ENCODE measurements at places on chromosomes 13 and 19.

DNA sequence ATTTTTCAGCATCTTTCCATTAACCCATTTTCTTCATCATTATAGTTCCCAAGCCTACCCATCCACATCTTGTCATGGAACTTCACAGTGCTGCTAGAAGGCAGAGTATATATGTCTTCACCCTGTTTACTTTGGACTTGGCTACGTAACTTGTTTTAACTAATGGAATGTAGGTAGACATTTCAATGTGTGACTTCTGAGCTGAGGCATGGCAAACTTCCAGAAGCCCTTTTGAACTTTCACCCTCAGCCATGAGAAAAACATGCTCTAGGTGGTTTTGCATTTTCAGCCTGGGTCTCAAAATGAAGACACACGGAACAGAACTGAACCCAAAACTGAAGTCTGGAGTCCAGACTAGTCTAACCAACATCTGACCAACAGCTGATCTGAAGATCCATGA, 3.2 kb downstream of the TEX30 start:
- H3K4me1 ChIP-seq, result peaks cover 13% of the 10 kb centered on the region
- no peak overlapping the region for H3K27ac ChIP-seq
- no peaks in the 10 kb centered on the region for H3K27me3 ChIP-seq
- H3K36me3 ChIP-seq, result peaks cover 6% of the 10 kb centered on the region
- no peak for DNase-seq

DNA sequence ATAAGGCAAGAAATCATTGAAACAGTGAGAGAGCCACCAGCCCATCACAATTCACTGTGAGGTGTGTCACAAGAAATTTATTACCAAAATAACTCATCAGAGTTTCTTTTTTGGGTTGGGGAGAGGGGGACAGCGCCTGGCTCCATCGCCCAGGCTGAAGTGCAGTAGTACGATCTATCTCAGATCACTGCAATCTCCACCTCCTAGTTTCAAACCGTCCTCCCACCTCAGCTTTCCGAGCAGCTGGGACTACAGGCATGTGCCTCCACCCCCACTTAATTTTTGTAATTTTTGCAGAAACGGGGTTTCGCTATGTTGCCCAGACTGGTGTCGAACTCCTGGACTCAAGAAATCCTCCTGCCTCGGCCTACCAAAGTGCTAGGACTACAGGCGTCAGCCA, 3.6 kb downstream of the IFNL1 start:
- H3K4me3 ChIP-seq, result no peak overlapping the region
- DNase-seq, result peak; percentile 49
- no peak overlapping the region for H3K27ac ChIP-seq

GRCh38 chr19:44677019-44677811, 5.9 kb downstream of the CEACAM19 start:
- no peak overlapping the region for H3K4me3 ChIP-seq
- peaks cover 4% of the 10 kb centered on the region for H3K36me3 ChIP-seq
- H3K27me3 ChIP-seq, result no peaks in the 10 kb centered on the region
- DNase-seq, result no peak

GRCh38 chr13:79650688-79651087, 169.7 kb downstream of the NDFIP2 start:
- H3K27me3 ChIP-seq, result no peaks in the 10 kb centered on the region
- H3K27ac ChIP-seq, result no peak overlapping the region
- H3K4me1 ChIP-seq, result peaks cover 11% of the 10 kb centered on the region
- no peak for DNase-seq
- H3K4me3 ChIP-seq, result no peak overlapping the region

- H3K36me3 ChIP-seq, result no peaks in the 10 kb centered on the region
- no peak overlapping the region for H3K4me3 ChIP-seq
- H3K27ac ChIP-seq, result no peak overlapping the region
- H3K27me3 ChIP-seq, result no peaks in the 10 kb centered on the region
- no peaks in the 10 kb centered on the region for H3K4me1 ChIP-seq
Measured at GRCh38 chr13:42633495-42633894, 59.5 kb downstream of the TNFSF11 start.

GRCh38 chr19:33254245-33254824, 28.7 kb upstream of the SLC7A10 start:
- no peak overlapping the region for H3K4me3 ChIP-seq
- no peak overlapping the region for H3K27ac ChIP-seq
- H3K36me3 ChIP-seq, result no peaks in the 10 kb centered on the region
- H3K27me3 ChIP-seq, result peaks cover 9% of the 10 kb centered on the region

- H3K4me1 ChIP-seq, result peaks cover 4% of the 10 kb centered on the region
- DNase-seq, result no peak
- H3K27ac ChIP-seq, result no peak overlapping the region
- peaks cover 23% of the 10 kb centered on the region for H3K27me3 ChIP-seq
- H3K36me3 ChIP-seq, result no peaks in the 10 kb centered on the region
- H3K4me3 ChIP-seq, result no peak overlapping the region
Measured at GRCh38 chr13:51068501-51068900, 42.6 kb downstream of the C13orf42 start.

DNA sequence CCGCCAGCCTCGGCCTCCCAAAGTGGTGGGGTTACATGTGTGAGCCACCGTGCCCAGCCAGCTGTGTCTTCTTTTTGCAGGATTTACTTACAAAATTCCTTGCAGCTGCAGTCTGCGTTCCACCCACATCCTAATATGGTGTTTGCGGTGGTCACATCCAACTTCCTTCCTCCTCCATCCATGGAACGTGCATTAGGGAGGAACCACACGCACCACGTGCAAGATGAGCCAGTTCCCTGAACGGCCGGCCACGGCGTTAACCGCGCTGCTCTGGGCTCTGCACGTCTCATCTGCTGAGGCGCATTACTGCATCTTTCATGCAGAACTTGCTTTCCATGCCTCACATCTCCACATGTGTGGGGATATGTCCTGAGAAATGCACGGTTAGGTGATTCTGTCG, 13.0 kb upstream of the SIGLEC11 start:
- DNase-seq, result no peak
- no peak overlapping the region for H3K27ac ChIP-seq
- H3K4me1 ChIP-seq, result no peaks in the 10 kb centered on the region
- peaks cover 8% of the 10 kb centered on the region for H3K27me3 ChIP-seq
- H3K4me3 ChIP-seq, result no peak overlapping the region

DNA sequence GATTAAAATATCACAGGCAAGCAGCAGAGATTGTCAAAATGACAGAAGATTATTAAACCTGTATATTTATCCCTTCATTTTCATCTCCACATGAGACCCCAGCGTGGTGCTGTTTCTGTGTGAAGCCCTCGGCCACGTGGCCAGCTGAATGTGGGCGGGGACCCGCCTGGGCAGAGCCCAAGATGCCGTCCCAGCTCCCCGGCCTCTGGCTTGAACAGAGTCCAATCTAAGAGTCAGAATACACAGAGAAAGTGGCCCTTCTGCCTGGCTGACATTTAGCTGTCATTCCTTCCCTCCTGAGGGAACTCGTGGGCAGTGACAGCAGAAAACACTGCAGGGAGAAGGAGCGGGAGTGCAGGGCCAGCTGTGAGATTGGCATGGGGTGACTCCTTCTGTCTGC, 34.9 kb upstream of the UQCRFS1 start:
- H3K36me3 ChIP-seq, result no peaks in the 10 kb centered on the region
- H3K27me3 ChIP-seq, result no peaks in the 10 kb centered on the region
- H3K4me1 ChIP-seq, result peaks cover 5% of the 10 kb centered on the region

- DNase-seq, result no peak
- H3K4me3 ChIP-seq, result peak overlapping the region; percentile 61
- H3K27ac ChIP-seq, result no peak overlapping the region
- H3K36me3 ChIP-seq, result no peaks in the 10 kb centered on the region
- peaks cover 65% of the 10 kb centered on the region for H3K27me3 ChIP-seq
Measured at GRCh38 chr13:87671753-87672605, 808 bp downstream of the SLITRK5 start.

- no peak overlapping the region for H3K4me3 ChIP-seq
- no peak overlapping the region for H3K27ac ChIP-seq
- H3K4me1 ChIP-seq, result peaks cover 33% of the 10 kb centered on the region
- DNase-seq, result no peak
- no peaks in the 10 kb centered on the region for H3K36me3 ChIP-seq
Measured at GRCh38 chr13:46621792-46622629, 69.0 kb downstream of the LRCH1 start.

GRCh38 chr13:73228546-73228945, 169.7 kb downstream of the KLF5 start:
- H3K36me3 ChIP-seq, result no peaks in the 10 kb centered on the region
- H3K27ac ChIP-seq, result no peak overlapping the region
- peaks cover 6% of the 10 kb centered on the region for H3K4me1 ChIP-seq
- H3K27me3 ChIP-seq, result no peaks in the 10 kb centered on the region

GRCh38 chr13:109968876-109969577, 182.6 kb upstream of the IRS2 start:
- DNase-seq, result peak; percentile 92
- H3K27ac ChIP-seq, result no peak overlapping the region
- H3K36me3 ChIP-seq, result no peaks in the 10 kb centered on the region

DNA sequence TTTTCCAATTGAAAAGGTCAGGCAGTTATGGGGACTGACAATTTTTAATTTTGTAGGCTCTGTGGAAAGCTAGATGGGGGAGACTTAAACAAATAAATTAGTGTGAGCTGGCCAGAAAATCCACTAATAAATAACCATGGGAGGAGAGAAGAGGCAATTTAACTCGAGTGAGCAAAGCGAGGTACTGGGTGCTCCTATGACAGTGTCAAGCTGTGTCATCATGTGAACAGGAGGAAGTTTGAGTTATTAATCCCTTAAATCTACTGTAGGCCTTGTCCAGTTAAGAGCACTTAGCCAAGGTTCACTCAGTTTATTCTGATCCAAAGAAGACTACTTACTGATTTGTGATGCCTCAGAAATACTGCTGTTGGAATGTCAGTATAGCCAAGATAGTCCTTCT, 122.8 kb downstream of the OXGR1 start:
- no peaks in the 10 kb centered on the region for H3K4me1 ChIP-seq
- no peak for DNase-seq
- H3K4me3 ChIP-seq, result no peak overlapping the region
- H3K27me3 ChIP-seq, result no peaks in the 10 kb centered on the region
- H3K27ac ChIP-seq, result no peak overlapping the region
- no peaks in the 10 kb centered on the region for H3K36me3 ChIP-seq

GRCh38 chr13:22648320-22648801, 532.4 kb upstream of the SGCG start:
- no peaks in the 10 kb centered on the region for H3K27me3 ChIP-seq
- no peak overlapping the region for H3K27ac ChIP-seq
- H3K4me1 ChIP-seq, result no peaks in the 10 kb centered on the region
- no peaks in the 10 kb centered on the region for H3K36me3 ChIP-seq
- DNase-seq, result no peak
- H3K4me3 ChIP-seq, result no peak overlapping the region

- H3K27ac ChIP-seq, result no peak overlapping the region
- DNase-seq, result no peak
- peaks cover 58% of the 10 kb centered on the region for H3K4me1 ChIP-seq
Measured at GRCh38 chr13:46578590-46578975, 25.6 kb downstream of the LRCH1 start.

Data from suprapubic skin (tissue), 4 donors.